ENCODE measurements at places on chromosomes 1 and 21. TPM values are rescaled to one million over a fixed set of nuclear protein-coding genes. Genes with fewer than 3 reads are reported as not detected.

The KPRP gene
- polyA plus RNA-seq, result not detected

- DNase-seq, result no peak
These were observed 870 bp downstream of the STRIP1 start for GRCh38 chr1:110035236-110035752.

GRCh38 chr1:221602830-221603229, 139.1 kb downstream of the DUSP10 start:
- DNase-seq, result no peak

GRCh38 chr1:235749755-235750300, 100.2 kb upstream of the GNG4 start:
- no peak for DNase-seq

GRCh38 chr1:15625056-15625917, 8.0 kb downstream of the DDI2 start:
- no peak for DNase-seq

- no peak for DNase-seq
These were observed 17.9 kb upstream of the CSF1 start for GRCh38 chr1:109892561-109893368.

The PLA2G5 gene
- not detected for polyA plus RNA-seq

DNA sequence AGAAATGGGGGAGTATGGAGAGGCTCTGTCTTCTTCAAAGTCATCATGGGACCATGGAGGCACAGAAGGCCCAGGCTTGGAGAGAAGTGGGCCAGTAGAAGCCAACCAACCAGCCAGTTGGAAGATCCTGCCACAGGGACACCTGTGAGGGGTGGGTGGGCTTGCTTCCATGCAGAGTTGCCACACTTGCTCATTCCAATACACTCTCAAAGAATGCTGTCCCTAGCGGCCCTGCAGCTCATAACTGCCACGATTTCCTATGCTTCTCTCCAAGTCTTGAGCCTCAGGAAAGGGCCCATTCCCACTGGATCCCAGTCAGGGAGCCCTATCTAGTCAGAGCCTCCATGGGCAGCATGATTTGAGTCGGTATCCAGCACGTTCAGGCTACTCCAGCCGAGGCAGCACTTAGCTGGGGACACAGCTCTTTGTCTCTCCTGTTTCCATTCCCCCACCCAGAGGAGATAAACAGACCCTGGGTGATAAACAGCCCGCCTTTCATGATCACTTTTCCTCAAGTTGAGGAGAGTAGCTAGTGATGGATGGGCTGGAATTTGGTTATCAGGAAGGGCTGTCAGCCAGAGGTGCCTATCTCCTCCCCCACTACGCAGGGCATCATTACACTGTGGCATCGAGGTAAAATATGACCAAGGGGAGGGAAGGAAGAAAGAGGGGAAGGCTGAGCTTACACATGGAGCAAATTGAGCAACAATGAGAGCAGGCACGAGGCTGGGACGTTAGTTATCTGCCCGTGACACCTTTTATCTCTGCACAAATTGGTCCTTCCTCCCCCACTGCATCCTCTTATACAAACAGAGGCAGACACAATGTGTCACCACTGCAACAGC, 64.6 kb downstream of the ERI3 start:
- DNase-seq, result no peak

- DNase-seq, result no peak
These were observed 36.0 kb downstream of the NUAK2 start for GRCh38 chr1:205285381-205286101.

DNA sequence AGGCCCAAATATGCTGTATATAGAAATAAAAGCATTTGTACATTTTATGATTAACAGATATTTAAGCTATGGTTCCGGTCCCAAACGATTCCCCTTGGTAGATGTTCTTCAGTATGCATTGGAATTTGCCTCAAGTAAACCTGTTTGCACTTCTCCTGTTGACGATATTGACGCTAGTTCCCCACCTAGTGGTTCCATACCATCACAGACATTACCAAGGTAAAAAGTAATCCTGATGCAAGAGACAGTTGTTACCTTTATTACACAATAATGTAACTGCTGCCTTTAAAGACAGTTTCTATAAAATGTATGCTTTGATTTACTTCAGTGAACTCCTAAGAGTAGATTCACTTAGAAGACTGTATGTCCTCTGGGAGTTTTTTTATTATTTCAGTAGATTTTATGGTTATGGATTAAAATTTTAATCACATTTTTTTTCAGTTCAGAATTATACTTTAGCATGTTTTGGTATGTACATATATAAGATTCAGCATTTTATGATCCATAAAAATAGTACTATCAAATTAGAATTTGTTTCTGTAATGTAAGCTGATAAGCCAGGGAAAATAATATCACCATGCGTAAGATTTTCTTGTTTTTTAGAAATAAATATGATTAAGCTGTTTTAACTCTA, 96.5 kb downstream of the USP25 start:
- DNase-seq, result no peak

- DNase-seq, result no peak
These were observed 466.1 kb downstream of the KCNT2 start for GRCh38 chr1:196142111-196142640.

DNA sequence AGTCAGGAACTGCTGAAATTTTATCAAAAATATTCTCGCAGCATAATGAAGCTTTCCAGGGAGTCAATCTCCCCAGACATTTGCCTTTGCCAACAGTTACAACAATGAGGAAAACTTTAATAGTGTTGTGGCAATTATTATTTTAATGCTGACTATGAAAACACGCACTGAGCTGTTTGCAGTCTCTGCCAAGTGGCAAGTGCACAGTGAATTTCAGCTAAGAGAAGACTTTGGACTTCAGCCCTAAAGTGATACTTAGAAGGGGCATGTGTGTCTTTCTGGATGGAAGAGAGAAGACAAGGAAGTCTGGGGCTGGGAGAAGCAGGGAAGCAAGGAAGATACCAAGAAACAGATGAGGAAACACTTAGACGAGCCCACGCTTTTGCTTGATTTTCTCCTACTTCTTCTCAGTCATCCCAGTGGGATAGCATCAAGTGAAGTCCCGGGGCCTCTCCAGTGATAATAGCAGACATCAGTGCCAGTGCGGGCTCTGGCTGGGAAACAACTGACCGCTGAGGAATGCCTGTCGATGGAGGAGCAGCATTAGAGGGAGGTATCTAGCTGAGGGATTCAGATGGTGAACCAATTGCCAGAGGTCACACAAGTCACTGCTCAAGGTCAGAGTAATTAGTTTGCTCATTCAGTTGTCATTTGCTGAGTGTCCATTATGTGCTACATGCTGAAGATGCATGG, 196.3 kb downstream of the TTLL7 start:
- DNase-seq, result no peak

Data from BJ (cell line).